Hypothalamus (tissue), 51 donors: ENCODE measurements at places on chromosomes 11 and 22.

GRCh38 chr22:43015677-43016042 lies 711 bp upstream of the PACSIN2 start:
- DNase-seq = no peak

DNA sequence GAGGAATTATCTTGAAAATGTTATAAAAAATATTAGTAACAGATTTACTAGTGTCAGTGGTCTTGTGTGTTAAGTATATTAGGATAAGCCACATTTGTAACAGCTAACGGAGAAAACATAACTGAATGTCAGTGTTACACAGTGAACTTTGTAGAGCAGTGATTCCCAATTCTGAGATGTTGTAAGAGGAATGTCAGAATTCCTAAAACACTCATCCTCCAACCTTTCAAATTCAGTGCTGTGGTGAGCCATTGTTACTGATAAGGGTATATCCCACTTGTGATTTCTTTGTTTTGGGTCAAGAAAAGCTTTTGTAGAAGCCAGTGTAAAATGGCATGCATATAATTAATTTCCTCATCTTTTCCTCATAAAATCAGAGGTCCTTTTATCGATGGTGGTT lies 61.9 kb downstream of the ARHGEF12 start:
- DNase-seq = no peak

DNA sequence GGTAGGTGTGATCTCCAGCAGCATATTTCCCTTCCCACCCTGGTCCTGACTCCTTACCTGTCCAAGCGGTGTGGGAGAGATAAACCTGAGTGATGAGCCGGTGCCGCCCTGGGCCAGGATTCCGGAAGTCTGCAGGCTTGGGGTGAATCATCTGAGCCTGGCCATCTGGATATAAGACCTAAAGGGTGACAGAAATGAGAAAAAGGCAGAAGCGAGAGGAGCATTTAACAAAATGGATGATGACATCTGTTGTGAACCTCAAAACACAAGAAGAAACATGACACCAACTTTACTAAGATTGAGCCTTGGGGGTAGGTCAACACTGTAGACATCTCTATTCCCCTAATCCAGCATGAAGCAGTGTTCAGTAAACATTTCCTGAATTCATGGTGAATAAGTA lies 62.8 kb downstream of the AAMDC start:
- DNase-seq = no peak

DNA sequence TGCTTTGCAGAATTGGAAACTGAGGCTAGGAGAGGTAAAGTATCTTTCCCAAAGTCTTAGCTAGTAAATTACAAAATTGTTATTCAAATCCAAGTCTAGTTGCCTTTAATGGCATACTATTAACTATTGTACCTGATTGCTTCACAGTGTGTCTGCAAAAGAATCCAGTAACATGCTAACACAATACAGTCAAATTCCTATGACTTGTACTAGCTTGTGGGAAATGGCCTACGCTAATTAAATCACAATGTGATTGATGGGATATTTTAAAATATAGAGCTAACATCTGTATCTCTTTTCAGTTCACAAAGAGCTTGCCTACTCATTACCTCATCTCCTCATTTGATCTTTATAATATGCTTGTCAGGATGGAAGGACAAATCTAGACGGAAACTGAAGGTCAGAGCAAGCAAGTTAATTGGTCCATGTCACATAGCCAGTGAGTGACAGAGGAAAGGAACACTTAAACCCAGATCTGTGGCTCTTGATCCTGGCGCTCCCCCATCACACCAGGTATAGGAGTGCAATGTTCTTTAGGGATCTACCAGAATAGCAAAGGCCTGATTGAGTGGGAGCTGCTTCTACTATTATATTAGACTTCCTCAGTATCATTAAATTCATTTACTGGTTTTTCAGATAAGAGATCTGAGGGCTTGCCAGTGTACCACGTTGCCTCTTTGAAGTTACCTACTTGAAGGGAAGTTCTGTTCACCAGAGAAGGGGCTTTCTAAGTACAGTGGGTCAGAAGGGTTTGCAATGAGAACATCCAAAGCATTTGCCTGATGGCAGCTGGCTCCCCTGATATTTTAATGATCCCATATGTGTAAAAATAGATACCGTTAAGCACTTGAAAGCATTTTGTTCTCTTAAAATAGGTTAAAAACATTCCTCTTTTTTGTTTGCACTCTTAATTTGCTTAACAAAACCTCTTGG lies 213.6 kb upstream of the SESN3 start:
- DNase-seq = no peak

DNA sequence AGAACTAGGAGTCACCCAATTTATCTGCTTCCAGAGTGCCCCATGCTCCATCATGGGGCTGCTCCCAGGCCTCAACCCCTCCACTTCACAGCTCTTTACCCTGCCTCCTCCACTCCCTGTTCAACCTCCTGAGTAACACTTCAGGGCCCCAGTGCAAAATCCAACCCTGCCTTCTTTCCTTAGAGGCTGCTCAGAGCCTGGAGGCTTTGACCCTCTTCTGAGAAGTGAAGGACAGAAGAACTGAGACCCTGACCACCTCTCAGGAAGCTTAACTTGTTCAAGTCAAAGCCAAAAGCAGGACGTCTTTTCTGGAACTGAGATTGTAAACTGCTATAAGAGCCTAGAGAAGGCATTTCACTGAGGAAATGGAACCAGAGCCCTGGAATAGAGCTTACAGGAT lies 15.5 kb downstream of the EIF3F start:
- DNase-seq = no peak

- no peak for DNase-seq
These were observed 21.1 kb downstream of the RFPL3 start for GRCh38 chr22:32378707-32379272.

- DNase-seq = no peak
These were observed 289.2 kb downstream of the MN1 start for GRCh38 chr22:27512283-27512761.

- DNase-seq = no peak
These were observed 65.8 kb upstream of the SEPTIN5 start for GRCh38 chr22:19648419-19648929.

GRCh38 chr11:57276971-57277675 lies 40.1 kb upstream of the APLNR start:
- DNase-seq = no peak

DNA sequence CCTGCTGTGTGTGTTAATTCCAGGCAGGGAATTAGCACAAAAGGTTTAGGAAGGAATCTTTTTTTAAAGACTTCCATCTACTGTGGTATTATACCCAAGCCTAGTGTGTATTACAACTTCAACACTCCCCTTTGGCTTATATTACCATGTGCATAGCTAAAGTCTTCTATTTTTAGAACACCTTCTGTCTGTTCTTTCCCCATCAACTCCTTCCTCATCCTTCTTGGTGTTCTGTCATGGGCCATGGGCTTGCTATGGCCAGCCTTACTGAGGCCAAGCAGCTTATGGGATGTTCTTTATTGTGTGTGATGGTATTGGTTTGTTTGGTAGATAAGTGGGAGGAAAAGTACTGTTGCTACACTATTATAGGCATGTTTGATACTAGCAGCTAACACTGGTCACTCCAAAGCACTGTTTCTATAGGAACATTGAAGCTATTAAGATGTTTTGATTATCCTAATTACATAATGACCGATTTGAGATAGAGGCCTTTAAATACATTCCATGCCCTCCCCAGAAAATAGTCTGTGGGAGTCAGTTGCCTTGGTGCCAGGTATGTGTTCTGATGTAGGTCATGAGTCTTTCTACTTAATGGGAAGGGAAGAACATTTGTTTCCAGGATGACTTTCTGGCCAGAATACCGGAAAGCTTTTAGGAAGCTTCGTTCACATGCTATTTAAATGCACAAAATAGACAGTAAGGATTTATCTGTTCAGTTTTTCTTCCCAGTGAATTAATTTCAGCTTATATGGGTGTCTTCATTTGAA lies 16.5 kb downstream of the MCAM start:
- DNase-seq = no peak

DNA sequence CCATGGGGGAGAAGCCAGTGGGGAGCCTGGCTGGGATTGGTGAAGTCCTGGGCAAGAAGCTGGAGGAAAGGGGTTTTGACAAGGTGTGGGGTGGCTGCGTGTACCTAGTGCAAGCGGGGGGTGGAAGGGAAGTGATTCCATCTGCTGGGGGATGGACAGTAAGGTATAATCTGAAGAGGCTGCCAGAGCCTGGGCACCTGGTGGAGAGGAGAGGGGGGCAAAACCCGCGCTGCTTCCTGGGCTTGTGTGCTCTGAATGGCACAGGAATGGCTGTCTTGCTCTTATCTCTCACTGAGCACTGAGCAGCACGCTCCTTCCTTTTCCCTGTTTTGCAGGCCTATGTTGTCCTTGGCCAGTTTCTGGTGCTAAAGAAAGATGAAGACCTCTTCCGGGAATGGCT lies 988 bp downstream of the BANF1 start:
- DNase-seq = no peak

GRCh38 chr11:43933608-43934551 lies 8.6 kb upstream of the C11orf96 start:
- DNase-seq = no peak
